ENCODE measurements at places on chromosomes 3 and 15.

- DNase-seq: no peak
These were observed 1.5 kb upstream of the SH3GL3 start for GRCh38 chr15:83445643-83446042.

GRCh38 chr3:184307915-184308314 lies 6.5 kb upstream of the EIF4G1 start:
- no peak for DNase-seq

DNA sequence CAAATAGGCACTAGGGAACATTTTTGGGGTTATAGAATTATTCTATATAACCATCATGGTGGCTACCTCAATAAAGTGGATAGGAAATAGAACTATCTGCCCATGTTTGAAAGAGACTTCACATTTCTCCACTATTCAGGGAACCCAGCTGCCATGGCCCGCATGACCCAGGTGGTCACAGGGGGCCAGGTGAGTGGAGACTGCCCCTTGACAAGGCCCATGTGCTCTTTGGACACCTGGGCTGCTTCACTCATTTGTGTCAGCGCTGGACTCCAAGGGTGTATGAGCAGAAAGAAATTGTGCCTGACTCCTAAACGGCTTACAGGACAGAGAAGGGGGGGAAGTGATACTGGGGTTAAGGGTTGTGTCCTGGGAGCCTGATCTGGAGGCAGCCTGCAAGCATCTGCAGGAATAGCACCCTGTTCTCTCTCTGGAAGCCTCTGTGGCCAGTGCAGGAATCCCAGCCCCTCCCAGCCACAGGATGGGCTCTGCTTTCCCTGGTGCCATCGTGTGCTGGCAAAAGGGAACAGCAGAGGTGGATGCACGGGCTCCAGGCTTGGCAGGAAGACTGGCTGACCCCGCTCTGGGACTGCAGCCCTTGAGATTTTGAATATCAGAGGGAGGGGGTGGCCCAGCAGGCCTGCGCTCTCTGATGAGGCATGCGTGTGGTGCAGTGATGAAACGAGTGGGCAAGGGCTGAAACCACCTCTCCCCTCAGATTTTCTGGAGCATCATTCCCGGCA lies 9.1 kb upstream of the C3orf22 start:
- no peak for DNase-seq

- no peak for DNase-seq
These were observed 37.6 kb downstream of the VIPR1 start for GRCh38 chr3:42539871-42540714.

- no peak for DNase-seq
These were observed 61.8 kb downstream of the MYH15 start for GRCh38 chr3:108448593-108448992.

Measured in NCI-H1092 treated with DMSO at 0.1 percent for 48 hours (cell line).